GM04504 (cell line): ENCODE measurements at places on chromosomes 1 and 21.

- no peak for DNase-seq
These were observed 363.3 kb downstream of the RPS6KC1 start for GRCh38 chr1:213414346-213414745.

DNA sequence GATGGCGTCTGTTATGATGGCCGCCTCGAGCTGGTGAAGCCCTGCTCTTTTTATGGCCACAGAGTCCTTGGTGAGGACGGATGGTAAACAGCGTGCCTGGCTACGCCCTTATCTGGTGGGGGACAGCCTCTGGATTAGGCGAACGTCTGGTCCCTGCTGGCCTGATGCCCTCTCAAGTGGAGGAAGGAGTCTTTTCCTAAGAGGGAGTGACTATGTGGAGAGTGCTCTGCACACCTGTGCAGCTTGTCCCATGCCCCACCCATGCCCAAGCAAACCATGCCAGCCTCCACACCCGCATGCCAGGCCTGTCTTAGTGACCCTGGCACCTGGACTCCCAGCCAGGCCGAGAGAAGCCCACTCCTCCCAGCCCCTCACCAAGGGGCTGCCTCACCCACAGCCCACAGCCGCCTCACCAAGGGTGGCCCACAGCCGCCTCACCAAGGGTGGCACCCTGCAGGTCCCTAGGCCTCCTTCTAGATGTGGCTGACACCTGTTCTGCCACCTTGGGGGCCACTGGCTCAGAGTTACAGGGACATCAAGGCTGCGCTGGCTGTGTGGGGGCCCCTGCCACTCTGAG is 40.2 kb downstream of the WNT9A start:
- no peak for DNase-seq

- no peak for DNase-seq
These were observed 148.2 kb downstream of the NFIA start for GRCh38 chr1:61230523-61230922.

- DNase-seq = no peak
These were observed 273.8 kb downstream of the KCNJ6 start for GRCh38 chr21:37642493-37642892.

DNA sequence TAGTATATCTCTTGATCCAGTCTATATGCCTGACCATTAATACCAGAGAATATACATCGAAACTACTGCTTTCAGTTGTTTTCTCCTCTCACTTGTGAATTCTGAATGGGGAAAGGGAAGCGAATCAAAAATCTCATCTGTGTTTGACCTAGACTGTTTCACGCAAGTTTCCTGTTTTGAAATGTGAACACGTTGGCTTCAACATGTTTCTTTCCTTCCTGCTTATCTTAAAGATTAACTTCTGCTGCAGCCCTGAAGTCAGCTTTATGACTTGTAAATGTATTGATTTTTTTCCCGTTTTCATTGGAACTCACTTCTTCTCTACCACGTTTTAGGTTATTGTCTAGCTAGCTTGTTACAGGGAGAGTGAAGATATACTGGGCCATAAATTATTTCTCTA is 49.9 kb downstream of the SNX27 start:
- DNase-seq = no peak
